ENCODE measurements at places on chromosomes 7 and 10.

- DNase-seq, result no peak
These were observed 57.2 kb upstream of the FOXI2 start for GRCh38 chr10:127679642-127680255.

DNA sequence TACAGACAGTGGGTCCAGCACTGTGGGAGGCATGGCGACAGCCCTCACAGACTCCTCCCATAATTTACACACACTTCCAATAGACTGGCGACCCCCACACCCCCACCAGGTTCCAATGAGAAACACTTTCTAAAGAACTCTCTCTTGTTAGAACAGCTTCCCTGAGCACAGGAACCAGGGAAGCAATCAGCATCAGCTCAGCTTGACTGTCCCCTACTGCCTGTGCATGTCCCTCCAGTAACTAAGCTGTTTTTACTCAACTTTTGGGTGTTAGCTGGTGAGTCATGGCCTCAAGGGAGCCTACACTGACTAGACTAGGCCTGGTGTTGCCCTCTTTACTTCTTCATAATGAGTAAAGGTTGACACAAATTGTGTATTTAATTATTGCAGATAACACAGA is 32.6 kb upstream of the HERPUD2 start:
- DNase-seq, result no peak

- DNase-seq, result no peak
These were observed 109.5 kb downstream of the PARP12 start for GRCh38 chr7:139953229-139953628.

DNA sequence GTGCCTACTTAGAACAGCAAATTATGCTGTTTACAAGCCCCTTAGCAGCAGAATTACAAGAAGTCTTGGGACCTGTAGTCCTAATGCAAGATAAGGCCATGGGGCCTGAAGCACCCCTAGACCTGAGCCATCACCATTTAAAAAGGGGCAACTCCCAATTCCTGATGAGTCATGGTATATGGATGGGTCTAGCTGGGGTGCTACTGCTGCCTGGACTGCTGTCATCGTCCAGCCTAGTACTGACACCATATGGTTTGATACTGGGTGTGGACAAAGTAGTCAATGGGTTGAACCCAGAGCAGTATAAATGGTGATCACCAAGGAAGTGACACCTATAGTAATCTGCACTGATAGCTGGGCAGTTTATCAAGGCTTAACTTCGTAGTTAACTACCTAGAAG is 450.0 kb downstream of the IPMK start:
- DNase-seq, result no peak

DNA sequence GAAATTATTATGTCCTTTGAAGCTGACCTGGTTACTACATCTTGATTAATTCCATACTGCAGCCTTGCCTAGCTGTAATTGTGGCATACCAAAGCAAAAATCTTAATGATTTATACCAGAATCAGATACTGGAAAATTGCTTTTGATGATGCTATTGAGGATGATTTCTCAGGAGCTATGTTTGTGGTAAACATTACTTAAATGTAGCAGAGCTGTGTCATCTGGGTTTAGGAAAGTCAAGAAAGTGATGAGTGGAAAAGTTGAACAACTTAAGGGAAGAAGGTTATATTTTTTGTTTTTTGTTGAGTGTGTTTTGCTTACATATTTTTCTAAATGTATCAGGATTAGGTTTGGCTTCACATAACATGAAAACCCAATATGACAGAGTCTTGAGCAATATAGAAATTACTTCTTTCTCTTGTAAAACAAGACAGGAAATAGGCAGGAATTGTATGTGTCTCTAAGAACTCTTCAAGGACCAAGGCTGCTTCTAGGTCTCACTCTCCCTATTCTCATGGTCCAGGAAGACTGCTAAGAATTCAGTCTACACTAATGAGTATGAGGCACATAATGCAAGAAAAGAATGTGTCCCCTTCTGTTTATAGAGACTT is 87.6 kb upstream of the MTPN start:
- no peak for DNase-seq

DNA sequence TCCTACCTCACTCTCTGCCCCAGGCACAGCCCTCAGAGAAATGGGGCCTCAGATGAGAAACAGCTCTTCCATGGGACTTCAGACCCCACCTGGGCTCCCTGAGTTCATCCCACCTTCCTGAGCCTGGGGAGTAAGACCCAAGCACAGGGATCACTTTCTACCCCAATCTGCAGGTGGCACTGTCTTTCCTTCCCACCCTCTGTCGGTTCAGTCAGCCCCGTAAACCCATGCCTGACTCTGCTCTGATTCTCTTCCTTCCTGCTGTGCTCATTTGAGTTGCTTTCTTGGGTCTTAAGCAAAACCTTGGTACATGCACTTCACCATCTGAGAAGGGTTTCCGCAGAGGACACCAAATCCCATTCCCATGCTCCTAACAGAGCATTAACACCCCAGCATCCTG is 306.4 kb upstream of the CDC14C start:
- DNase-seq, result no peak
